Stimulated activated CD4-positive, alpha-beta T cell treated with anti-CD3 and anti-CD28 coated beads, Interleukin-1b, Interleukin-23, amount 100 ng/mL, for 1 hour (primary cell): ENCODE measurements at places on chromosomes 16 and 17.

- peak; percentile 27 for DNase-seq
These were observed 58.8 kb upstream of the GSE1 start for GRCh38 chr16:85554114-85554888.

- no peak for DNase-seq
These were observed 10.9 kb upstream of the CA4 start for GRCh38 chr17:60138769-60139437.

DNA sequence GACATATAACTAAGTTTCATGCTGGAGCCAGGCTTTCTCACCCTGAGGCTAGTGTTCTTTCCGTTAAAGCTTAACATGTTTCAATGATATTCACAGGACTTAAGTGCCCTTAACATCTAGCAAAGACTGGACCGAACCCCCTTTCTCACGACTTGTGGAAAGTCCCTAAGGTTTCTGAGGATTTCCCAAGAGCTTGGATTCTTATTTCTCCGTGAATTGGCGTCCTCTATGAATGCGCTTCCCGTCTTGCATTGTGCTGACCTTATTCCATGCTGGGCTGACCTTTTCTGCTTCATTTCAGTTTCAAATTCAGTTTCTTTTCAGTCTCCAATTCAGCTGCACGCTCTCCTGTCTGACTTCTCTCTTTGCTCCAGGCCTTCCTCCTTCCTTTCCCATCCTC is 206.4 kb downstream of the HS3ST3A1 start:
- DNase-seq: no peak

GRCh38 chr17:28746611-28747050 is 2.8 kb downstream of the TRAF4 start:
- DNase-seq: no peak
